ENCODE measurements at places on chromosomes 1 and 21. TPM values are rescaled to one million over a fixed set of nuclear protein-coding genes. Genes with fewer than 3 reads are reported as not detected.

GRCh38 chr1:230771773-230772354, 24.7 kb downstream of the CAPN9 start:
- no peak for DNase-seq

BATF3 gene
- 0.25 TPM for total RNA-seq

DNA sequence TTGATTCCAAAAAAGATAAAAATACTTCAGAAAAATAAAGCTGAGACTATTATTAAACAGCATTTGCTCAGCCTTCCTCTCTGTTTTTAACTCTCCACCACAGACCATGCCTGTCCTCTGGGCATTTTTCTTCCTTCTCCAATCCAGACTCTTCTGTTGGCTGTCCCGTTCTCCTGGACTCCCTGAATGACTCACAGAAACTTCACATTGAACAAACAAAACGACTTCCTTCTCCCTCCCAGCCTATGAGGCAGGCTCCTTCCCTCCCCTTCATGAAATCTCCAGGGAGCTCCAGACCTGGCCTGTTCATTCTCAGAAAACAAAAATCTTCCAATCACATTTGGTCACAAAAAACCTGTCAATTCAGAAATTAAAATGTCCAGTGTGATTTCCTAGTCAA, 421.3 kb downstream of the NPHP4 start:
- no peak for DNase-seq

DNA sequence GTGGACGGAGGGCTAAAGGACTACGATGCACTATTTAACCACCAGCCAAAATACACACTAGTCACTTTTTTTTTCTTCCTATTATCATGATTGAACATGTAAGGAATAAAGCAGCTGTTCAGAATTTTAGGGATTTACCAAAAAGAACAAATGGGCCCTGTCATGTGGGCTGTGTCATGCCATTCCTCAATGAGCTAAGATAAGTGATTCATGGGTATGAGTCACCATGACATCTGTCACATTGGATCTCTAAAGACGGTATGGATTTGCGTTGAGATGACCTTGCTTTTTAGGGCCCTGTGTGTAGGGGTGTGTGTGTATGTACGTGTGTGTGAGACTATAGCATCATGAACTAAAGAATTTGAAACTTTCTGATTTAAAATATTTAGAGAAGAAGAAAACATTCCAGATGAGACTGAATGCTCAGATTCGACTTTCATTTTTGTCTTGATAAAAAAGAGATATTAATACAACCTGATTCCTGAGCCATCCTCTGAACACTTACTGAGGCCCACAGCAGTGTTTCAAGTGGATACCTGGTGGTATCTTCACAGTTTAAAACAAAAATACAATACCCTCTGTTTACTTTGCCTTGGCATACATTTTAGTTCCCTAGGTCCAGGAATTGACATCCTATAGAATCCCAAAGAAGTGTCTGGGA, 246.1 kb upstream of the DUSP10 start:
- no peak for DNase-seq

UBAP2L gene
- total RNA-seq = 229 TPM
